Stimulated activated CD4-positive, alpha-beta T cell treated with anti-CD3 and anti-CD28 coated beads, Interleukin-1b, Interleukin-23, amount 100 ng/mL, for 24 hours (primary cell): ENCODE measurements at places on chromosomes 16 and 17.
A peak's percentile ranks its signal among the peaks of the same experiment; 100 is the strongest.

GRCh38 chr17:39352511-39352910, 48.9 kb downstream of the FBXL20 start:
- no peak for DNase-seq

DNA sequence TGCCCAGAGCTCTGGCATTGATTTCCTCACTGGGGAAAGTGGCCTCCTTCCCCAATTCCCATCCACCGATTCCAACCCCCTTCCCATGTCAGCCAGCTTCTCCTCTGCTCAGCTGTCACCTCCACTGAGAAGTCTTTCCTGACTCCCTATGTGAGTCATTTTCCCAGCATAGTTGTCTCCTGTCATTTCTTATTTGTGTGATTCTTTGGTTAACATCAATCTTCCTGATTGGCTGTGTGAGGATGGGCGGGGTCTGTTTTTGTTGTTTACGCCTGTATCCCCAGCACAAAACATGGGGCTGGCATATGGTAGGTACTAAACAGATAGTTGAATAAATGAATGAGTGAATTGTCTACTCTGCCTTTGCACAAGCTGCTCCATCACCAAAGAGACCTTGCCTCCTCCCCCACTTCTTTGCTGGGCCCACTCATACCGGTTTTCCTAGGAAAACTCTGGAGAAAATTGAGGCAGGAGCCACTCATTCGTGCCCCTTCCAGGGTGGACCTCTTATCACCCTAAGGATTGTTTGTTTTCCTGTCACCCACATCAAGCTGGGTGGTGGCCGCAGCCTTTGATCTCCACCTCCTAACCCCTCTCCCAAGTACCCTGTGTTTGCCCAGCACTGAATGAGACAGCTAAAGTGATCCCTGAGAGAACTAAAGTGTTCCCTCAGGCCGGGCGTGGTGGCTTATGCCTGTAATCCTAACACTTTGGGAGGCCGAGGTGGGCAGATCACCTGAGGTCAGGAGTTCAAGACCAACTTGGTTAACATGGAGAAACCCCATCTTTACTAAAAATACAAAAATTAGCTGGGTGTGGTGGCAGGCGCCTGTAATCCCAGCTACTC, 1.2 kb upstream of the GRB7 start:
- DNase-seq = no peak

GRCh38 chr17:38871247-38872015, 1.6 kb downstream of the LASP1 start:
- peak; percentile 61 for DNase-seq

DNA sequence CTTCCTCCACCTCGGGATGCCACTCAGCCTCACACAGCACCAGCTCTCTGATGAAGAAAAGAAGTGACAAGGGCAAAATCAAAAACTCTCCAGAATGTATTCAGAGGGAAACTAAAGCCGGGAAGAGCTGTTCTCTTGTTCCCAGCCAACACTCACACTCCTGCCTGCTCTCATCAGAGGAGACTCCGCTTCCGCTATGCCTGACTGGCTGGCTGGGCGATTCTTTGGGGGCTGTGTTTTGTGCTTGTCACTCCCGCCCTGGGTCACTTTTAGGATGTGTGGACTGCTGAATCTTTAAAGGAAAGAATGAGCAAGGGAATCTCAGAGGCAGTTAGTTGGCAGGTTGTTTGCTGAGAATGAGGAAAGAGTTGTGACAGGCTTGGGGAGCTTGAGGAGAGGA, 54.6 kb upstream of the TBX2 start:
- DNase-seq = no peak

DNA sequence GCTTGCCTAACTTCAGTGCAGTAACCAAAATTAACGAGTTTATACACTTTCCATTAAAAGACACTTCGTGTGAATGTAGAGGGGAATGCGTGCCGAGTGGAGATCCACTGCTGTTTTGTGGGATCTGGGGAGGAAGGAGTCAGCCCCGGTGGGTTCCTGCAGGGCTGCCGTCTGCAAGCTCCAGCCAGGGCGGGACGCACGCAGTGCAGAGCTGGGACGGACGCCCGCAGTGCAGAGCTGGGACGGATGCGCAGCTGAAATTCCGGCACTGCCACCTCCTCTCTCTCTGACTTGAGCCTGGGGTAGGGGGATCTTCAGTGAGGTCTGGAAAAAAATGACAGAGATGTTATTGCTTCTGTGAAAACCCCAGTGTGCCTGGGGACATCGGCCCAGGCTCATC, 16.5 kb upstream of the ZC3H18 start:
- DNase-seq = no peak

GRCh38 chr16:67749436-67750078, 30.4 kb upstream of the GFOD2 start:
- DNase-seq = no peak

- DNase-seq = peak; percentile 73
Measured at GRCh38 chr17:82317394-82318168, at the start of gene CD7. TSS of gene CD7 (minus strand) at chr17:82317608. CDS start at chr17:82317495, 113 bp downstream.

DNA sequence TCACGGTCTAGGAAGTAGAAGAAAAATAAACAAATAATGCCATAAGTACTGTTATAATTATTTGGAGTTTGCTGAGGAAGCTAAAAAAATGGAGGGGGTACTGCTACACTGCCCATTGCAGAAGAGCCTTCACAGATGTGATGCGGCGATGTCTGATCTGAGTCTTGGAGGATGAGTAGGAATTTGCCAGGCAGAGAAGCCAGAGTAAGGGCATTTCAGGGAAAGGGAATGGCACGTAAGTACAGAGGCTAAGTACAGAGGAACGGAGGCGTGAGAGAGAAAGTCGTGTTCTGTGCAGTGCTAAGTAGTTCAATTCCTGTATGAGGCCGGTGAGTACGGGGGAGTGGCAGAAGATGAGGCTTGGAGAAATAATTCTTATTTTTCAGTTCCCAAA, 741 bp upstream of the GRB2 start:
- no peak for DNase-seq

- no peak for DNase-seq
Measured at GRCh38 chr16:71929048-71929447, 33.7 kb downstream of the IST1 start.

GRCh38 chr16:28558456-28558855, 4.7 kb downstream of the SGF29 start:
- DNase-seq = no peak

- no peak for DNase-seq
Measured at GRCh38 chr17:77432034-77432661, 291.4 kb downstream of the SEC14L1 start.
